ENCODE measurements at places on chromosomes 6 and 20.

GRCh38 chr6:151018046-151018445, 152.5 kb downstream of the MTHFD1L start:
- DNase-seq, result no peak

DNA sequence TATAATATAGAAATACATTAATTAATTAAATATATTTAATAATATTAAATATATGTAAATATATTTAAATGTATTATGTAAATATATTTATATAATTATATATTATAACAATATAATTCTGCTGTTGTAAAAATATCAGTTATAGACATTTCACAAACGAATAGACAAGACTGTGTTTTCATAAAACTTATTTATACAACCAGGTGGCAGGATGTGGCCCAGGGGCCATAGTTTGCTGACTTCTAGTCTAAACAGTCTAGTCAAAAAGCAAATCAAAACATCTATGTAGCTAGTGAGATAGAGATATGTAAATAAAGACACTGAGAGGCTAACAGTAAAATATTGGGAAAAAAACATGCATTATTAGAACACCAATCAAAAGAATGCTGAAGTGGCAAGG, 136.4 kb downstream of the TBXT start:
- no peak for DNase-seq

DNA sequence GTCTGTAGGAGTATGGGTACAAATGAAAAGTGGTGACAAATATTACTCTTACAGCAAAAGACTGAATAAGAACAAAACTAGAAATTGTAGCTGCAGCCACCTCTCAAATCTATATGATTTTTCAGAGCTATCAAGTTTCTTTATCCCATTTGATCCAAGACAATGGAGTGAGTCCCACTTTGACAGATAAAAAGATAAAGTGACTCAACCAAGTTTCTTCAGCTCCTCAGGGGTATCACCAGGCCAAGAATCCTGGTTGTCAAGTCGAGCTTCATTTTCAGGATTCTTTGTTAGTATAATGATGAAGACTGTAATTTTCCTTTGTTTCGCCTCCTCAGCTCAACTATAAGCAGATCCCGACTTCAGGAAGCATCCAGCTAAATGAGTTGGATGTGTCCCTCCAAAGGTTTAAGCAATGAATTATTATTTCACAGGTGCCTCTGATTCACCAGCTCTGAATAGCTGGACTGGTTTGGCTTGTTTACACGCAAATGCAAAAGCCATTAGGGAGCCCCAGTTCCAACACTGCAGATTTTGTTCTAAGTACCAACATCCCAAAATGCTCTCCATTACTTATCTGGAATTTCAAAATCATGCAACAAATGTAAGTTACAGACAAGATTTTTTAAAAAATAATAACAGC, 238.9 kb downstream of the MAFB start:
- DNase-seq, result no peak

GRCh38 chr6:96450082-96450769, 71.4 kb upstream of the UFL1 start:
- no peak for DNase-seq

GRCh38 chr6:11380549-11380948, 148.1 kb upstream of the NEDD9 start:
- DNase-seq, result no peak

DNA sequence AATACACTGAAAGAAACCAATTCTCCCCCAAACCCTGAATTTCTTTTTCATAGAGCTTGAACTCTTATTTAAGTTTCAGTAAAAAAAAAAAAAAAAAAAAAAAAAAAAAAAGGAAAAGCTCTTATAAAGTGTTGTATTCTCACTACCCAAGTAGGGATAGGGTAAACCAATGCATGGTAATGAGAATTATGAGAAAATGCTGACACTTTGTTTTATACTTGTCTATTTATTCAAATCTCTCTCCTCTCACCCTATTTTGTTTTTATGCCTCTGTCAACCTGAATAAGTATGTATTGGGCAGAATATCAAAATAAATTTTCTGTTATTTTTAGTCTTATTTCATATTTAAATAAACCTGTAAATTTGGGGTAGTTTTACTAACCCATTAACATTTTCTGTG, 181.9 kb downstream of the GJA1 start:
- DNase-seq, result no peak

DNA sequence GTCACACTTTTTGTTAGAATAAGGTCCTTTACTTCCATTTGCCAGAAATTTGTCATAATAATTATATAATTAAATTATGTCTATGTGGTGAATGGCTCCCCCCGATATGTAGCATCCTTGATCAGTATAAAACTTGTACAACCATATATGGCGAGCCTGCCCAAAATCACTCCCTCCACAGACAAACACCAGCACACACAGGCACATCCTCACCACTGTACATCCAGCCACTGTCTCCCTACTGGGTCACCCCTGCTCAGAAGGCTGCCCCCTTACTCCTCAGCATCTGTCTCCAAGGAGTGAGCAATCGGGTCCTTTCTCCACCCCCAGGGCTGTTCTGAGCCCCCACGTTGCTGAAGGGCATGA, 87.0 kb upstream of the MYL9 start:
- no peak for DNase-seq

GRCh38 chr20:2451939-2452732, 18.5 kb downstream of the SNRPB start:
- DNase-seq, result peak; percentile 64

- DNase-seq, result no peak
These were observed 17.1 kb upstream of the HIVEP1 start for GRCh38 chr6:11994875-11995461.

- DNase-seq, result no peak
These were observed 124.0 kb upstream of the STXBP5 start for GRCh38 chr6:147080225-147080624.

DNA sequence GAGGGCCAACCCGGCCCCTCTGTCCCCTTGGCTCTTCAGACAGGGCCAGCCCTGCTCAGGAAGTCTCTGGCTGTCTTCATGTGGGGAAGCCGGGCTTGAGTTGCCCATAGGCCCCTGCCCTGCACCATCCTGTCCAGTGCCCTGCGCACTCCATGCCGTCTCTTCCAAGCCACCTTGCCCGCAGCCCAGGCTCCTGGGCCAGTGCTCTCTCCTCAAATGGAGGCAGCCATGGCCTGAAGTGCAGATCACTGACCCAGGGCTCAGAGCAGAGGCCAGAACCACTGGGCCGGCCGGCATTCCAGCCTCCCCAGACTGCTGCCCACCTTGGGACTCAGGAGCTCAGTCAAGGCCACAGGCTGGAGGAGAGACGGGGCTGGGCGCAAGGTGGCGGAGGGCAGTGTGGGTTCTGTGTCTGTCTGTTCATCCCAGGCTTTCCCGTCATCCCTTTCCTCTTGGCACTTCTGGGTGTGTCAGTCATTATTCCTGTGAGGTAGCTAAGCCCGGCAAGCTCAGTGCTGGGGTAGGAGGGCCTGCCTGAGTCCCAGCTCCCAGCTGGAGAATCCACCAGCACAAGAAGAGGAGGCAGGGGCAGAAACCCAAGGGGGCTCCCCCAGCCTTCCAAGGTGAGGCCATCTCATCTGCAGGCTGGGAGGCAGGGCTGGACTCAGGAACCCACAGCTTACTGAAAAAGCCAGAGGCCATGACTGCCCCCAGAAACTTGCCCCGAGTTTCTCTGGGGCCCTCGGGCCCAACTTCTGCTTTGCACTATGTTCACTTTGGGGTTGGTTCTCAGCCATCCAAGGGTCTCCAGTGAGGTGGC, 22.4 kb downstream of the SDCBP2 start:
- no peak for DNase-seq

GRCh38 chr6:65979120-65979519, 272.1 kb upstream of the EYS start:
- DNase-seq, result no peak

GRCh38 chr6:7562769-7563168, 21.3 kb downstream of the DSP start:
- no peak for DNase-seq

GRCh38 chr20:43415661-43416430, 41.9 kb upstream of the SRSF6 start:
- no peak for DNase-seq

GRCh38 chr6:113674075-113674474, 183.1 kb upstream of the MARCKS start:
- no peak for DNase-seq

DNA sequence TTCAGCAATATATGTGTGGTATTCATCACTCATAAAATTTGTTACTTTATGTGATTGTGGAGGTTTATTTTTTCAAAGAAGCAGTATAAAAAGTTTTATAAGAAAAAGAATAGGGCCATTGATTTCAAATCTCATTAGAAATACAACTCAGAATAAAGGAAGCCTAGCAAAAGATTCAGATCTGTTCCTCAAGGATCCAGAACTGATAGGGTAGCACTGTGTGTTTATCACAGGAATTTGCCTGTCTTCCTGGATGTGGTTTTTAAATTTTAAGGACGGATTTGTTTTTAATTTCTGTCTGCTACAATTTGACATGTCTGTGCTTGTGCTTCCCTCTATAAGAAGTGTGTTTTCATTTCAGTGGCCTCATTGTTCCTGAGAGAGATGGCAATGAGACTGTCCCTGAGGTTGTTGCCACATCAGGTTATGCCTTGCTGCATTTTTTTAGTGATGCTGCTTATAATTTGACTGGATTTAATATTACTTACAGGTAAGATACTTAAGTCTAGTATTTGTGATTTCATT, 74.6 kb downstream of the ATRN start:
- no peak for DNase-seq

- DNase-seq, result no peak
These were observed 333.9 kb upstream of the CNR1 start for GRCh38 chr6:88499845-88500699.

DNA sequence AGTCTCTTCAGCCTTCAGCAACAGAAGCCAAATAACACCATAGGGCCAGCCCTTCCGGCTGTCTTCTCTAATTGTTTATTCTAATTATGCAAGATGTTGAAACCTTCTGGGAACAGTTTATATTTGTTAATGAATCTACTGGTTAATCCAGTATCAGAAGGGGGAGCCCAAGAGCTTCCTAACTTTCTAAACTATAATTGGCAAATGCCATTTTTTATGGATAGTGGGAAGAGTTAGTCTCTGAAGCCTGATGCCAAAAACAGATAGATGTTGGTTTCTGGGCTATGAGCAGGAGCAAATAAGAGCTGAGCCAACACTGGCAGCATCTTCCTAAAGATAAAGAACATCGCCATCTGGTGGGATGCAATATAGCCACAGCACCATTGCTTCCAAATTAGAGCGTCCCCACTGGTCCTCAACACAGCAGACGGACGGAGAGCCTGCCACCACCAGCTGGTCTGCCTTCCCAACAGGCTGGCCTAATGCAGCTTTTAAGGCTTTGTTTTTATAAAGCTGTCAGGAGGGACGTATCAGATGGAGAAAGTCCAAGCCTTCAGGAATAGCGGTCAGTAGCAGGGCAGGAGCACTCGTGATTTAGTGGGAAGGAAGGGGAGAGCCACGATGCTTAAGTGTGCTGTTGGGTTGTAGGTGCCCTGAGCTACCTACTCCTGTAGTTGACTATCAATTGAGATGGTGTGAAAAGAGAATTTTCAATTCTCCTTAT, 118.8 kb downstream of the RALGAPA2 start:
- DNase-seq, result peak; percentile 83

DNA sequence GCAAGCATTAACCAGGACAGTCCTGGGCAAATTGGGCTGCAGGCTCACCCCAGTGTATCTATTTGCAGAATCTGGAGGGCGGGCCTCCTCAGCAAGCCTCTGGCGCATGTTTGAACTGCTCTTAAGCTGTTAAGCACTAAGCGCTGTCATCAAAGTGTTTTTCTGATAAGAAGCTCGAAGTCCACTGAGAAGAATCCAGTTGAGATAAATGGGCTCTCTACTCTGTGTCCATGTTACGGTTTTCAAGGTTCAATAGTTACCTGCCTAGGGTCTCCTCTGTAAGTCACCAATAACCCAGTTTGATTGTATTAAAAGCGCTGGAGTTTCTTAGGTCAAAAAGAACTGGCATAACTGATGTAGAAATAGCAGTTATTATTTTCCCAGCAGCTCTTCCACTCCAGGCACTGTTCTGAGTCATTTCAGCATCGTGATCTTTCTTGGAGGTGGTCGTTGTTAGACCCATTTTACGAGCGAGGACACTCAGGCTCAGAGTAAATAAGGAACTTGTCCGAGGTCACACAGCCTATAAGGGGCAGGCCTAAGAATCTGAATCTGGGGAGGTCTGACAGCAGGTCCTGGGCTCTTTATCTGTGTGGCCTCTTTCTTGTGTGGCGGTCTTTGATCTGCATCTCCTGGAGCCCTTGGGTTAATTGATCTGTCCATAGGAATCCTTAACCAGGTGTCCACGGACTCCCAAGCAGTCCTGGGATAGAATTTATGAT, 207.4 kb upstream of the ZNF217 start:
- no peak for DNase-seq

- no peak for DNase-seq
These were observed 155.2 kb upstream of the VGLL2 start for GRCh38 chr6:117110146-117110545.

- DNase-seq, result no peak
These were observed 219.5 kb downstream of the HACE1 start for GRCh38 chr6:104640150-104640700.

DNA sequence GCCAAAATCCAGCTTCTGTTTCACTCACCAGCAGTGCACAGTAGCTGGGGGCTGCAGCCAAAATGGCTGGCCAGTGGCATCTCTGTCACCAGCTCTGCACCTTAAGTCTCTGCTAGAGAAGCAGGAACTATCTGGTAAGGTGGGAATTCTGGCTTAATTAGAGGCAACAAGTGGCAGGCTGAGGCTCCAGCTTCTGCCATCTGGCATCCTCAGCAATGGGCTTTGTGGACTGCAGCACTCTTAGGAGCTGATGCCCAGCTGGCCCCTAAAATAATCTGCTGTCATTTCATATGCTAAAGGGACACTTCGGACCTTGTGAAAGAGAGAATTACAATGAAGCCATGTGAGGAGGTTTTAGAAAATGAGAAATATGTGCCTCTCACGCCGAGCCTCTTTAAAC, 4.6 kb upstream of the CLDN20 start:
- DNase-seq, result no peak

DNA sequence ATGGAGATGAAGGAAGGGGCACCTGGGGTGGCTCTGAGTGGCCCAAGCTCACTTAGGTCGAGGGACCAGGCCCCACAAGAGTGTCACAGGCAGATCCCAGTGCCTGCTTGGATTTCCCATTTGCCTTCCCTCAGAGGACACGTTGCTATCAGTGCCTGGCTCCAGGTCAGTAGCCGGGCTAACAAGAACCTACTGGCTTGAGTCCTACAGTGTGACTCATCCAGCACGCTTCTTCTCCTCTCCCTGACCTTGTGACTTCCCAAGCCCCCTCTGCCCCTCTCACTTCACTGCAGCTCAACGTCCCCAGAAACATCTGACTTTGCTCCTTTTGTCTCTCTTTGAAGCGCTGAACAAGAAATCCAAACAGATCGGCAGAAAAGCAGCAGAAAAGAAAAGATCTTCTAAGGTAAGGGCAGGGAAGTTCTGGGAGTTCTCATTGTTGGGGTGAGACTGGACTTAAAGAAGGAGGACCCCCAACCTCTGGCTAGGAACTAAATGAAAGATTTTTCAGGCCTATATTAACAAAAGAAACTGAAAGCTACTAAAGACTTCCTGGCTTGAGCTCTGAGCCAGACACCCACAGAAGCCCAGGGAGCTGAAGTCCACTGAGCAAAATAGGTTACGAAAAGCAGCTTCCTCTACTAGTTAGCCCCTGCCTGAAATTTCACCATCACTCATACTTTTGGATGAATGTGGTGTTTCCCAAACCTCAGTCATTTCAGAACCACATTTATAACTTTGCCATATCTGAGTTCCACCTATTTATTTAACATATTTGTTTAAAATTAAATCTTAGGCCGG, 21.5 kb downstream of the ASIP start:
- no peak for DNase-seq

GRCh38 chr6:107780226-107780625, 43.9 kb downstream of the SCML4 start:
- DNase-seq, result no peak

GRCh38 chr6:107736713-107737396, 87.3 kb downstream of the SCML4 start:
- no peak for DNase-seq

Measured in NCI-H2081 (cell line).